ENCODE measurements at places on chromosomes 2 and 18.

- no peak for DNase-seq
These were observed 169.6 kb downstream of the KCNS3 start for GRCh38 chr2:18047896-18048657.

DNA sequence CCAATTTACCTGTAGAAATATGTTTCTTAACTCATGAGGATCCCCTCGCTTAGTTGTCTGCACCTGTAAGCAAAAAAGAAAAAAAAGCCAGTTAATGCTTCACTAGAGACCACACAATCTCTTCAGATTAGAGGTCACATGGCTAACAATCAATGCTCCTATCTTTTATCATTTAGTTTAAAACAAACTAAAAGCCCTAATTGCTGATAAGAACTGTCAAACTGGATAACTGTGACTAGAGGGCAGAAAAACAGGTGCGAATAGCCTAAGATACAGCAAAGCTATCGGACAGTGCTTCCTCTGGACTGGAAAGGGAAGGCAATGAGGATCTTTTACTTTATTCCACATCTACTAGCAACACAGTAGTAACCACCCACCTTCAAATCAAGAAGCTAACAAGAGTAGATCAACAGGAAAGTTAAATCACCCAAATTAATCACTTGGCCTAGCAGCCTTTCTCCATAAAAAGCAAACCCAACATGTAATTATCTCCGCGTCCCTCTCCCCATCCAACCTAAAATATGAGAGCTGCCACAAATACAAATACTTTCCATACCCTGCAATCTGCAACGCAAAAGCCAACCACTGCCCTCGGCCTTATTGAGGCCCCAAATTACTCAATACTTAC, 734 bp downstream of the SLC25A12 start:
- no peak for DNase-seq

DNA sequence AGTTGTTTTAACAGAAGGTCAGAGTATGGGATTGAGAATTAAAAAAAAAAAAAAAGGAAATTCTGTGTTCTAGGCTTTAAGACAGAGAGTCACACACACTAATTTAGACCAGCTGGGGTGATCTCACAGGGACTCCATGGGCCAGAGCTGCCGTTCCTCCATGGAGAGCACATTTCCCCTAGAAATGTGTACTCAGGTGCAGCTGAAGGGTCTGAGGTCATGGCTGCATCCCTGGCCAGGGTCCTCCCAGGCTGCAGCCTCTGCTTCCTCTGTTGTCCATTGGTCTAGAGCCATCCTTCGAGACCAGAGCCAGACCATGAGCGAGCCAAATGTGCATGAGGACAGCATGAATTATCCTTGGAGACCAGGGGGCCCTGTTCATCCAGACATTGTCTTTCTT, 190.1 kb upstream of the TNP1 start:
- no peak for DNase-seq

DNA sequence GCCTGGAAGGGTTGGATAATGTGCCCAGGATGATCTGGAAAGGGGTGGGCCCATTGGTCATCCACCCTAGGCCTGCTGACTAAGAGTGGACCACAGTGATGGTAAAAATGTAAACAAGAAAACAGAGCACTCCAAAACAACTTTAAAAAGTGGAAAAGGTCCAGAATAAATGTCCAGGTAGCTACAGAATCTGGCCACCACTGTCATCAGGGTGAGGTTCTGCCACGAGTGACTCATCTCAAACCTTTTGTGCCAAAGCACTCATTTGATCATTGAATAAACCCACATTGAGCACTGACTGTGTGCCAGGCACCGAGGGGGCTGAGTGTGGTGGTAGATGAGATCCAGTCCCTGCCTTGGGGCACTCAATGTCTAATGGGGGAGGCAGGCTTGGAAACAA, 64.9 kb downstream of the EMX1 start:
- DNase-seq, result no peak

DNA sequence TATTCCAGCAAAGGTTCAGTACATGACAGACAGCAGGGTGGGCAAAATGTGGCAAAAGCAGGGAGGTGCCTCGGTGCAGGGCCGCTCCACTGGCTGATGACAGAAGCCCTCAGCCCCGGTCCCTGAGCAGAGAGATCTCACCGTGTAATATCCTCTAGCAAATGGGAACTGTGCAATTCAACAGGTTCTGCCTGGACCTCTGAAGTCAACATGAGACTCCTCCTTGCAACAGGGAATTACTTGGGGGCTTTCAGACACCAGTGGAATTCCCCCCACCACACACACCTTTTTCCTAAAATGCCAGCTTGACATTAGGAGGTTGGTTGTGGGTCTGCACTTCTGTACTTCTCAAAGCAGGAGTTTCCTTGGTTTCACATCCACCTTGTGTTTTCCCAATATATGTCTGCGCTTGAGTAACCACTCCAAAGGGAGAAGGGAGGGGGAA, 50.8 kb downstream of the SPRED2 start:
- no peak for DNase-seq

DNA sequence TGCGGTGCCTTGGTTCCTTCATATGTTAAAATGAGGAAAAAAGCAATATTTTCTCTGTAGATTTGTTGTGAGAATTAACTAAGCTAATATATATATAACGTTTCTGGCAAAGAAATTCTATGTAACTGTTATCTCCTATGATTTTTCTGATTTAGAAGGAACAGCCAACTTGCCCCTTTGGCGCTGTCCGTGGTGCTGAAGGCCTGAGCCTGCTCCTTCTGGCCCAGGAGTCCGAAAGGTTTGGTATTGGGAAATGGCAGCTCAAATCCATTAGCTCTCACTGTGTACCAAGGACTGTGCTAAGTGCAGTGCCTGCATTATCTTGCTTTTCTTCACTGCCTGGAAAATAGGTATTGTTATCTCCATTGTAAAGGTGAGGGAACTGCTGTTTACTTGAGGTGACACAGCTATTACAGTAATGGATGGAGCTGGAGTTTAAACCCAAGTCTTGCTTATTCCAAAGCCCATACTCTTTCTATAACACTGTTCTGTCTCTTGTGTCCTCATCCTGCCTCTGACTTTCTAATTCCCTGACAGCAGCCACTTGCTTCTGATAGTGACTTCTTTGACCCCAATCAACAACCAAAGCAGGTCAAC, 52.2 kb downstream of the C1QL2 start:
- DNase-seq, result no peak

DNA sequence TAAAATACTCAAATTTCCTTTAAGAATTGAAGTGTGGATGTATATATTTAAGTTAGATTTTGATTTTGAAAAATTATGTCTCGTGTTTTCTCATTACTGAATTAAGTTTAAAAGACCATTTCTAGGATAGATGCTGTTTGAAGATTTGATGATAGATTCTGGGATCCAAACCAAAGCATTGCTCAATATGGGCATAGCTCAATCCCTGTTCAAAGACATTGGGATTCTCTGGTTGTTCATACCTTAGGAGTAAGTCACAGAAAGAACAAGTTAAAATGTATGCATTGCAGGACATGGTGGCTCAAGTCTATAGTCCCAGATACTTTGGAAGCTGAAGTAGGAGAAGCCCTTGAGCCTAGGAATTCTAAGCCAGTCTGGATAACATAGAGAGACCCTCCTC, 622.3 kb downstream of the ADCYAP1 start:
- DNase-seq, result no peak

DNA sequence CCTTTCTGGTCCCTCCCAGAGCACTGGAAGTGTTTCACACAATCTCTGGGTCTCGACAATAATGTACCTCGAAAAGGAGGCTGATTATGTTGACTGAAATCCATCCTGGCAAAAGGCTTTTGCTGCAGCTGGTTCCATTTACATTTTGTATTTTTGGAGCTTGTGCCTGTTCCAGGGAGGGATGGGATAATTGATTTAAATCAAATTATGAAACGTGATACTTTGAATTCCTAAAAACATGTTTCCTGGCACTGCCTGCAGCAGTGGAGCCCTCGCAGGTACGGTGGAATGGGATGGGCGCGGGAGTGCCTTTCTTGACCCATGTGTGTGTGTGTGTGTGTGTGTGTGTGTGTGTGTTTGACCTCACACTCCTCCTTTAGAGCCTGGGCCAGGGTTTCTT, 455.5 kb upstream of the MEIS1 start:
- no peak for DNase-seq

GRCh38 chr2:152718909-152719645, 657 bp downstream of the ARL6IP6 start:
- peak; percentile 17 for DNase-seq

GRCh38 chr2:100818003-100818605, 1.8 kb upstream of the NPAS2 start:
- DNase-seq, result no peak

GRCh38 chr2:196427986-196428634, 211.4 kb upstream of the CCDC150 start:
- DNase-seq, result no peak

DNA sequence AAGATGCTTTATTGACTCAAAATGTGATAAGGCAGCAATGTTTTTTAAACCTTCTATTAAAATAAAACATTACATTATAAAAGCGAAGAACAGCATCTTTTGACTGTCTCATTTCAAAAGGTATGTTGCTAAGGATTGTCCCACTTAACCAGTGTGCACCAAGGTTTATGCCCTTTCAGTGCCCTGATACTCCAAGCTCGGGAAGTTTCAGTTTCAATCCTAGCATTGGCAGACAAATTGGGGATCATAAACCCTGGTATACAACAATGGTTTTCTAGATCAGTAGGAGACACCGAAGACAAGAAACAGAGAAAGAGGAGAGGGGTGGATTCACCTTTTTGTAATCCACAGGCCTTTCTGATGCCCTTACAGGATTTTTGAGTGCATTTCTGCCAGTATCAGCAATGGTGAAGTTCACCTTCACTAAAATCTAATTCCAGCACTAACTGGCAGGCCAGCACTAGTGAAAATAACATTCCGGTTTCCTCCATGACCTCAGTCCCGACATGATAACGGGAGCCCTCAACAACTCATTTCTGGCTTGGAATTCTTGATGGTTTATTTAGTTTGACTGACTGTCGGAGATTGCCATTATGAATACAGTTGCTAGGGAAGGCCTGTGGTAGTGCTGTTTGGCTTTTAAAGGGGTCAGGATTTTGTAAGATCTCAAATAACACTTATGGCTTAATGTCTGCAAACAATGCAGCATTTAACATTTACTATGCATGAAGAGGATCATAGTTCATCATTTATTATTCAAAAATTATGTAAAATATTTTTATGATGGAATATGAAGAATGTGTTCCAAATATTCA, 33.3 kb upstream of the FIGN start:
- DNase-seq, result no peak

DNA sequence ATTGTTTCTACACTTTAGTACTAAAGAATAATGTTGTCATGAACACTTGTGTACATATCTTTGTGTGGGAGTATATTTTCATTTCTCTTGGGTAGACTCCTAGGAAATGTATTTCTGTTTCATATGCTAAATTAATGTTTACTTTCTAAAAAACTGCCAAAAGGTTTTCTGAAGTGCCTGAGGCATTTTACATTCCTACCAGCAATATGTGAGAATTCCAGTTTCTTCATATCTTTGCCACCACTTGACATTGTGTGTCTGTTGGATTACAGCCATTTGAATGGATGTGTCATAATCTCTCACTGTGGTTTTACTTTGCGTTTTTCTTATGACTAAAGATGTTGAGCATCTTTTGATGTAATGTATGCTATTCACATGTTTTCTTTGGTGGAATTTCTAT, 428.2 kb upstream of the KCNH7 start:
- DNase-seq, result no peak

GRCh38 chr2:229133155-229133772, 137.8 kb downstream of the PID1 start:
- peak; percentile 13 for DNase-seq

GRCh38 chr18:60259052-60259681, 113.4 kb downstream of the MC4R start:
- no peak for DNase-seq

DNA sequence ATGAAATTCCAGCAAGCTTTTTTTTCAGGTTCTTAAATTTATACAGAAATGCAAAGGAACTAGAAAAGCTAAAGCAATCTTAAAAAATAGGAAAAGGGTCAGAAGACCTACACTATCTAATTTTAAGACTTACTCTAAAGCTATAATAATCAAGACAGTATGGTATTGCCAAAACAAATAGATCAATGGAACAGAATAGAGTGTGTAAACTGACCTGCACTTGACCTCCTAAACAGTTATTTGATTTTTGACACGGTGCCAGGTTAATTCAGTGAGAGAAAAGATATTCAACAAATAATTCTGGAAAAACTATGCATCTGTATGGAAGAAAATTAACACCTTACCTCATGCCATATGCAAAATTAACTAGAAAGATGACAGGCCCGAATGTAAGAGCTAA, 73.6 kb downstream of the OLA1 start:
- no peak for DNase-seq

DNA sequence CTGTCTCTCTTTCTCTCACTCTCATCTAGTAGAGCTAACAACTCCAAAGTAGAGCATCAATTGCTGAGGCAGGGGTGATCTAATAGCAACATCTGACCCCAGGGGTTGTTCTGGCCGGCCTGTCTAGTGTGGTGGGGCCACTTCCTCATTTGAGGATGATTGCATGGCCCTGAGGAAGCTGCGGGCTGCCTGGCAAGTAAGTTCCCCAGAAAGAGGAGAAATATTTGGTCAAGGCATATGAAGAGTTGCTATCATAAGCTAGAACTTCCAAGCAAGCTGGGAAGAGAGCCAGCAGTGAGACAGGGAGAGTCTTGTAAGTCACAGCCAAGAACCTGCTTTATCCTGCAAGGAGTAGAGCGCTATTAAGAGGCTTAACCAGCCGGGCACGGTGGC, 50.8 kb upstream of the TMEM87B start:
- no peak for DNase-seq

- DNase-seq, result no peak
These were observed 416.4 kb upstream of the UBE2E3 start for GRCh38 chr2:180564051-180564450.

GRCh38 chr2:238866656-238867277, 18.9 kb downstream of the TWIST2 start:
- no peak for DNase-seq

DNA sequence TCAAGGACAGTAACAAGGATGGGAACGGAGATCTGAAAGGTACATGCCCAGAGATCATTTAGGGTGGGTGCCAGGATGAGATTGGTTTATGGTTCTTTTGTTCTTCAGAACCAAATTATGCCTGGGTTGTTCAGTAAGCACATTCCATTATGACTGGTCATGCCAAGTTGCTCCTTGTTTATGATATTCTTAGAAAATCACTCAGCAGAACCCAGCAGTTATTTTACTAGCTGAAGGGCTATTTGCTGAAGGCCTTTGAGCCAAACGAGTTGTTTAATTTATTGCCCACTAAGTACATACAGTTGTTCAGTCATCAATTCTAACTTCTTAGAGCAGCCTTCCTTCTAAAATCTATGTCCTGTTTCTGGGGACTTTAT, 635 bp downstream of the SLC3A1 start:
- DNase-seq, result no peak

GRCh38 chr18:62282188-62282629, 42.9 kb upstream of the TNFRSF11A start:
- DNase-seq, result no peak

DNA sequence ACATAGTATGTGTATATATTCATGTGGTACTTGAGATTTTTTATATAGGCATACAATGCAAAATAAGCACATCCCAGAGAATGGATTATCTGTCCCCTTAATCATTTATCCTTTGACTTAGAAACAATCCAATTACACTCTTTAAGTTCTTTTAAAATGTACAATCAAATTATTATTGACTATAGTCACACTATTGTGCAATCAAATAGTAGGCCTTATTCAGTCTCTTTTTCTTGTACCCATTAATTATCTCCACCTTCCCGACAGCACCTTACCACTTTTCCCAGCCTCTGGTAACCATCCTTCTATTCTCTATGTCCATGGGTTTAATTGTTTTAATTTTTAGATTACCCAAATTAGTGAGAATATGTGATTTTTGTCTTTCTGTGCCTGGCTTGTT, 914.1 kb downstream of the CCDC85A start:
- no peak for DNase-seq

- no peak for DNase-seq
These were observed 805.1 kb downstream of the RNF144A start for GRCh38 chr2:7722212-7722910.

All from NCI-H1930 (cell line).